DMS 273 treated with DMSO at 0.1 percent for 48 hours (cell line): ENCODE measurements at places on chromosomes 12 and 14.

DNA sequence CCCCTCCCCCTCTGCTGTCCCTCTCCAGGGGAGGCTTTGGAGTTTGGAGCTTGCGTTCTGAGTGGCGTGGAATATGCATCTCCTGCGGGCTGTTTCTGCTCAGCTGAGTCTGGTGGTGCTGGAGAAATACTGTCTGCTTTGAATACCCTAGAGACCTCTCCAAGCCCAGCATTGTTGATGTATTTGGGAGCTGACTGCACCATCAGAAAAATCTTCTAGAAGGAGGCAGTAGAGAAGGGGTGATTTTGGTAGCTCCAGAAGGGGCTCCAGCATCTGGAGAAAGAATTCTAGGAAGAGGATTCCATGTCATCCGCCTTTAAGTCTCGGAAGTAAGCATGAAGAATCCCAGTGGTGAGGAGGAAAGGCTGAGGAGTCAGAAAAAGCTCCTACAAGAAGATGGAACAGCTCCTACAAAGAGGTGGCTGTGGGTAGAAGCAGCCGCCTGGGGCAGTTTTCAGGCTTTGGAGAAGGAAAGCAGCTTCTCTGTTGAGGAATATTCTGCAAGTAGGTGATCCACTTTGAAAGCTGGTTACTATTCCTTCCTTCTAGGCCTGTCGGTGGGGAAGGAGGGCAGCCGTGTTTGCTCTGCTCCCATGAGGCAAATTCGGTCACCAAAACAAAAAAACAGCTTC lies 9.7 kb downstream of the MLXIP start:
- no peak for DNase-seq

DNA sequence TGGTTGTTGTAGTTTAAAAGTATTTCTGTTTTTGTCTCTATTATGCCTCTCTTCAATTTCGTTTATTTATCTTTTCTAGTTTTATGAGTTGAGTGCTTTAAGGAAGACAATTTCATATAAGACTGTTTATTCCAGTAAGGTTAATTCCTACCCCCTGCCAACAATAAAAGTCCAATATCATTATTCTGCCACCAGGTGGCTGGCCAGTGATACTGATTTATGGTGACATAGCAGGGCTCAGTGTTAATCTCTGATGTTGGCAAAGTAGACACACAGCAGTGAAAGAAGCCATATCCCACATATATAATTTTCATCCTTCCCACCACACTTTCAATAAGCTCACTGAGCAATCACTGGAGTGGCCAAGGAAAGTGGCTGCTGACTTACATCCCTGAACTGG lies 69.0 kb upstream of the BMP4 start:
- DNase-seq: no peak

DNA sequence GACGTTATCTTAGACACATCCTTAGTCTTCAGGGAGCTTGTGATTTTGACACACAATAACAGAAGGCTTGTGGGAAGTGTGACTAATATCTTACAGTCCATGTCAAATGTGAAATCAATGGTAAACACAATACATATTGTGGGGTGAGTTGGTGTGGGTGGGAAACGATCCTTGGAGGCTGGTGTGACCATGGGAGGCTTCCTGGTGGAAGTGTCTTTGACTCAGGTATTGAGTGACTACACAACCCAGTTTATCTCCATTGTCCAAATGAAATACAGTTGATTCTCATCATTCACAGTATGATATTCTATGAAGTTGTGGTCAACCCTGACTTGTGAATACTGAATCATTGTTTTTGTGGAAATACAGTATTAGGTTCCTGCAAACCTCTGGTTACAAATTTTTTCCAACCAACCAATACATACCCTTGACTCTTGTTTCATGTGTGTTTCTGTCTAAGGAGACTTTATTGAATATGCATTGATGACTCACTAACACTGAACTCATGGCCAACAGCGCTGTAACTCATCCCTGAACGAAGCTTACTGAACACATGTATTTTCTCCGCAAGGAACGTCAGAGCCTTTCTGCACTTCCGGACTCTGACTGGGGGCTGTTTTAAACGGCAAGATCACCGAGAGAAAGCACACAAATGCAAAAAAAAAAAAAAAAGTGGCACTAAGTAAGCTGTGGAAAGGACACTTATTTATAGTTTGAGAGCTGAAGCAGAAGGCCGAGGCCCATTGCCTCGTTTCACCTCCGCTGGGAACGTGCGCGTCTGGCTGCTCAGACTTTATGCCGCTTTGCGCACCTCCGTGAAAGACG lies 59.0 kb downstream of the CLMN start:
- no peak for DNase-seq

- DNase-seq: no peak
These were observed 16.4 kb upstream of the NUDT4 start for GRCh38 chr12:93361151-93361919.

DNA sequence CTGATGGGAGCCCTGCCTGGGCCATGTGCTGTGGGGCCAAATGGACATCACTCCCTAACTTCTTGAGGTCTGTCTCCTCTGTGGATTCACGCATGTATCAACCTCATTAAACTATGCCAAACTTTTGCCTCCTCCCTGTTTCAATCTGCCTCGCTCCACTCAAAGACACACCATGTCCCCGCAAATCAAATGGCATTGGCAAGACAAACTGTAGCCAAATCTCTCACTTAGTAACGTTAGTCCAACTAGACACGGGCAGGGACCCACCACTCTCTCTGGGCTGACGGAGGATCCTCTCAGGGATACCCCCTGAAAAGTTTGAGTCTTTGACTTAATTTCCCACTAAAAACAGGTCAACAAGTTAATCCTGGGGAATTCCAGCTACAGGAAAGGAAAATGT lies 8.0 kb downstream of the ZBTB39 start:
- DNase-seq: no peak

- DNase-seq: no peak
These were observed 98.1 kb upstream of the OR4E1 start for GRCh38 chr14:21771671-21772070.

DNA sequence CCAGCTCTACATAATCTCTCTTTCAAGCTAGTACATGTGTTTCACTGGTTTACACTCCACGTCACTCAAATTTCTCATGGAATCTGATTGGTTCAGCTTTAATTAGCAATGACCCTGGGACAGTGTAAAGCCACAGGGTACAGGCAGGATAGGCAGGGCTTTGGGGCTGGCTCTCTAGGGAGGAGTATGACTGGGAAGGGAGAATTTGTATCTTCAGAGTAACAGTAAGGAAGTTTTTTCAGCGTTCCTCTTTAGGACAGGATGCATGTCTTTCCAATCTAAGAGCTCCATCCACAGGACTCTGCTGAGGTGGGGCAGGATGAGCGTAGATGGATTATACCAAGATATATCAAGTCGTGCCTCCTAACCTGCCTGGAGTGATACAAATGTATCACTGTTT lies 112.0 kb upstream of the CLEC14A start:
- no peak for DNase-seq

GRCh38 chr14:28656704-28657255 lies 109.8 kb upstream of the FOXG1 start:
- no peak for DNase-seq

DNA sequence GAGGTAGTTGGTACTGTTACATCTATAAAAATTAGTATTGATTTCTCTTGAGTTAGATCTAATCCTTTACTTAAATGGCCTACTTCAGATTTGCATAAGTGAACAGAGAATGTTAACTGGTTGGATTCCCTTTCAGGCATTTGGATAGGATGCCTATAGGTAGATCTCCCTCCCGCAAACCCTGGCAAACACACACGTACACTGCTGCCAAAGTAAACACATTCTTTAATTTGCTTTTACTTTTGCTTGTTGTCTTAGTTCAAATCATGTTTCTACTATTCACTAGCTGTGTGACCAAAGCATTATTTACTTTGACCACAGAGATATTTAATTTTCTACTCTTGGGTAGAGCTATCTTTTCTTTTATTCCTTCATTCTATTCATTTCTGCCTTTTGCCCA lies 936.1 kb upstream of the FBXO33 start:
- DNase-seq: no peak

- no peak for DNase-seq
These were observed 171.8 kb upstream of the NTF3 start for GRCh38 chr12:5260086-5260485.

GRCh38 chr12:26119391-26119989 lies 5.3 kb downstream of the BHLHE41 start:
- peak; percentile 29 for DNase-seq

- DNase-seq: no peak
These were observed 8.1 kb downstream of the SPATS2 start for GRCh38 chr12:49375406-49375805.

GRCh38 chr14:54864526-54864925 lies 38.1 kb downstream of the GCH1 start:
- no peak for DNase-seq

GRCh38 chr14:34369648-34370030 lies 92.4 kb downstream of the SPTSSA start:
- DNase-seq: no peak

- no peak for DNase-seq
These were observed 40.0 kb downstream of the ISCA2 start for GRCh38 chr14:74533576-74533975.

GRCh38 chr12:9034095-9034494 lies 44.7 kb downstream of the KLRG1 start:
- no peak for DNase-seq

GRCh38 chr12:124111006-124111405 lies 138.0 kb downstream of the ZNF664 start:
- no peak for DNase-seq

GRCh38 chr12:79006306-79006705 lies 141.7 kb downstream of the SYT1 start:
- no peak for DNase-seq

- DNase-seq: no peak
These were observed 219.4 kb downstream of the KSR2 start for GRCh38 chr12:117749431-117749830.

DNA sequence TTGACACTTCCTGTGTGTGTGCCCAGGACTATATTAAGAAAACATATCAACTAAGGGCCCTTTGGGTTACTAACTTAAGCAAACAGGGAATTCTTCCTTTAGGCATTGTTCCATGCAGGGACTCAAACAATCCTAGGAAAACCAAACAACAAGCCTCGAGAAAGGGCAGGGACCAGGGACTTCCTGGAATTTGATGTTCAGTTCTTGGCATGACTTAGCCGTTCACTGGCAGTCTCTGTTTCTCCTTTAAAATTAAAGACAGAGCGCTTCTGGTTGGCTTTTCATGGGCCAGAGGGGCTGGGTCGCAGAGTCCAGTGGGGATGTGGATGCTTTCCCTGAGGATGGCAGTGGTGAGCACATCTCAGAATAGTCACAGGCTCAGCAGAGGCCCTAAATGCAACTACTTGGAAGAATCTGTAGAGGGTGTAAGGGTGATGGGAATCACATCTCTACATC lies 35.2 kb downstream of the RNFT2 start:
- no peak for DNase-seq

DNA sequence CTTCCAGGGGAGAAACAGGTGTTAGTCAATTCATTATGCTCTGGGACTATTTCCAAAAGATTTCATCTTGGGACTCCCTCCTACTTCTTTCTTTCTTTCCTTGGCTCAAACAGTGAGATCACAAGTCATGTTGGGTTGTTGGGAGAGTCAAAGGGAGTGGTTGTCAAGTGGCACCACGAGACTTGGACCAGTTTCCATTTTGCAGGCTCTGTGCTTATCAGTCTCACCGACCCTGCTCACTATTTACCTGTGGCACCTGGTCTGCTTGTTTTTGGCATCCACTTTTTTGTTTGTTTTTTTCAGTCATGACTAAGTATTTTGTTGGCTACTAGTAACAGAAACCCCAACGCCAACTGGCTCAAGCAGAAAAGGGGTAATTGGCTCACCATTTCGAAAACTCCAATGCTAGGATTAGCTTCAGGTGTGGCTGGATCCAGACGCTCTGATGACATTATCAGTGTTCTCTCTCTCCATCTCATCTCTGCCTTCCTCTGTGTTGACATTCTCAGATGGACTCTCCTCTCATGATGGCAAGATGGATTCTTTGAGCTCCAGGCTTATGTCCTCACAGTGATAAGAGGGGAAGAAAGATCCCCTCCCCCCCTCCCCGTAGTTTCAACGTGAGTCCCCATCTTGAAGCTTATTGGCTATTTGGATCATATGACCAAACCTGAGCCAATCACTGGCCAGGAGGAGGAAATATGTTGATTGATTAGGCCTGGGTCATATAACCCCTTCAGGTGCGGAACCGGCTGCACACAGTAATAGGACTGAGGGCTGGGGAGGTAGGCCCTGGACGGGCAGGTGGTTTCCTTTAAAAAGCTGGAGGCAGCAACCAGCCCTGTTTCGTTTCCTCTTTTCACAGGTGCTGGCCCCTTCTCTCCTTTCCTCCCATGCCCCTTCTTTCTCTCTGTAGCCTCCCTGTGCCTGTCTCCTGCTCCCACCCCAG lies 84.2 kb downstream of the AACS start:
- DNase-seq: no peak

GRCh38 chr14:88380405-88380804 lies 5.1 kb upstream of the SPATA7 start:
- no peak for DNase-seq

- DNase-seq: no peak
These were observed 6.2 kb upstream of the RNU6-7 start for GRCh38 chr14:32195636-32196035.

DNA sequence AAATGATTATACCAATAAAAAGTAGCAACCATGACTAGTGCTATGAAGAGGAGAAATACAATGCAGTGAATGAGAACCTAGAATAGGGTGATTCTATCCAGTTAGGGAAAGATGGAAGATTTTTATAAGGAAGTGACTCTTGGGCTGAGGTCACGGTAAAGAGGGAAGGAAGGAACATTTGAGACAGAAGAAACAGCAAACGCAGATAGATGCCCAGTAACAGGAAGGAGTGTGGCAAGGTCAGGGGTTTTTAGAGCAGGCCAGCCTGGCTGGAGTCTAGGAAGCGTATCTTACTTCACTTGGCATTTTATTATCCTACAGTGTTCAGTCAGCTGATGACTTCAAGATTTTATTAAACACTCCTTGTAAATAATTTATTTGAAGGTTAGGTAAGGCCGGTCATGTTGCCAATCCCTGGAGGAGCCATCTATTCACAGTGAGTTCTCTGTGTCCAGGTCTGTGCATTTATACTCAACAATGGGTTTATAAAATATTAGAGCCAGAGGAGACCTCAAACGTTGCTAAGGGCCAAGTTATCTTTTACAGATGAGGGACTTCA lies 170.6 kb downstream of the PRKCH start:
- no peak for DNase-seq

GRCh38 chr12:45268672-45269411 lies 52.9 kb downstream of the ANO6 start:
- DNase-seq: peak; percentile 3

- no peak for DNase-seq
These were observed 34.7 kb upstream of the ADAMTS20 start for GRCh38 chr12:43586646-43587245.

GRCh38 chr14:76673261-76673660 lies 88.0 kb upstream of the VASH1 start:
- DNase-seq: no peak

GRCh38 chr12:20548611-20549010 lies 146.5 kb upstream of the SLCO1C1 start:
- no peak for DNase-seq

GRCh38 chr12:30779178-30779577 lies 24.4 kb upstream of the CAPRIN2 start:
- DNase-seq: no peak

DNA sequence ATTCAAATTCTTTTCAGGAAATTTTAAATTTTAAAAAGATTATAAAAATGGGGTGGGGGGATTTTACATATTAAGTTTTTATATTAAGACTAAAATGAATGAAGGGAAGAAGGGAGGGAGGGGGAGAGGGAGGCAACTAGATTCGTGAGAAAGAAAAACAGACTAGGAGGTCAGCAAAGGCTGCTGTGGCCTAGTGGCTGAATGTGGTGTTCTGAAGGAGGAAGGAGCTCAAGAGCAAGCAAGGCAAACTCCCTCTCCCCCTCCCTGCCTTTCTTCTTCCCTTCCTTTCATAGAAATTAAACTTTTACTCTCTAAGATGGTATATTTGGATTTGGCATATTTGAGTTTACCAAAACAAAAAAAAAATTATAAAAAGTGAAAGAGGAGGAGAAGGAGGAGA lies 18.1 kb downstream of the DYRK2 start:
- DNase-seq: no peak
